ENCODE measurements at places on chromosomes 5 and 9. TPM values are rescaled to one million over a fixed set of nuclear protein-coding genes. Genes with fewer than 3 reads are reported as not detected.

GRCh38 chr5:156929366-156929948, 33.6 kb downstream of the TIMD4 start:
- DNase-seq = no peak

GRCh38 chr5:151002250-151002649, 18.1 kb upstream of the GPX3 start:
- DNase-seq = peak; percentile 36

DNA sequence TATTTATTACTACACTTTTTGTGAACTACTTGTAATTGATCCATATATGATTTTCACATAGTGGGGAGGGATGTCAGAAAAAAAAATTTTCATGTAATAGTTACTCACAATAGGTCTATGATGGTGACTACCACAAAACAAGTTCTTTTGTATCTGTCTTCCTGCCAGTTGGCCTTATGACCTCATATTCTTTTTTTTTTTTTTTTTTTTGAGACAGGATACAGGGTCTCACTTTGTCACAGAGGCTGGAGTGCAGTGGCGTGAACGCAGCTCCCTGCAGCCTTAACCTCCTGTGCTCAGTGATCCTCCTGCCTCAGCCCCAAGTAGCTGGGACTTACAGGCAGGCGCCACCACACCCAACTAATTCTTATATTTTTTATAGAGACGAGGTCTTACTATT, 10.9 kb downstream of the SEC24A start:
- DNase-seq = no peak

- peak; percentile 19 for DNase-seq
Observed at GRCh38 chr5:122187426-122187825, 58.1 kb downstream of the ZNF474 start.

DNA sequence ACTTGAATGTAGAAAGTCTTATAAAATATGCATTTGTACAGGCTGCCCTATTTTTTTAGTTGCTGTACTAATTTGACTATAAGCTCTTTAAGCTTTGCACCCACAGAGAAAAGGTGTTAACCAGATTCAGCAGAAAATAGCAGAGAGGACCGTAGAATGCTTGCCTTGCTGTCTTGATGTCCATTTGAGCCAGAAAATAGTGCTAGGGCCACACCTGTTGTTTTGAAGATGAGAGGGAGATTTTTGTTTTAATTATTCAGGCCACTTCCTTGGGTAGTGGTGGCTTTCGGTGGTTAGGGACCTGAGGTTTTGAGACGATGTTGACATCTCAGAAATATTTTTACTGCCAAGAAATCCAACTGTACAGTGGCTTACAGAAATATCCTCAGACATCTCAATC, 196.0 kb downstream of the SPATA31D1 start:
- DNase-seq = no peak

Gene TAF11L6
- total RNA-seq = not detected

DNA sequence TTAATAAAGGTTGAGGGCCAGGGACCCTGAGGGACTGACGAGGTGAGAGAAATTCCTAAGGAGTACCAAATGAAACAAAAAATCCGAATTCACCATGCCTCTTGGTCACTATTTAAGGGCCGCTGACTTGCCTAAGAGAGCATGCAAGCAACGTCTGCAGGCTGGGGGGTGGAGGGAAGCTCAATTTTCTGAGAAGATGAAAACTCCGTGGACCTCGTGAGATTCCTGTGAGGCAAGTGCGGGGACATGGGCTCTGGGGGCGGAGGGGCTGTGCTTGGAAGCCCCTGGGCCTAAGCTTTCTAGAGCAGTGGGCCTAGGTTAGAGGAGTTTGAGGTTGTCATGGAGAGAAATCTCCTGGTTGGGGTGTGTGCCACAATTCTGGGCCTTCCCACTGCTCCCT, 27.5 kb downstream of the NTRK2 start:
- no peak for DNase-seq

GRCh38 chr9:110465190-110465589, 114.4 kb downstream of the SVEP1 start:
- no peak for DNase-seq

Gene SPATA31E1
- total RNA-seq = not detected

GRCh38 chr9:79089054-79089560, 482.7 kb upstream of the TLE4 start:
- DNase-seq = no peak

DNA sequence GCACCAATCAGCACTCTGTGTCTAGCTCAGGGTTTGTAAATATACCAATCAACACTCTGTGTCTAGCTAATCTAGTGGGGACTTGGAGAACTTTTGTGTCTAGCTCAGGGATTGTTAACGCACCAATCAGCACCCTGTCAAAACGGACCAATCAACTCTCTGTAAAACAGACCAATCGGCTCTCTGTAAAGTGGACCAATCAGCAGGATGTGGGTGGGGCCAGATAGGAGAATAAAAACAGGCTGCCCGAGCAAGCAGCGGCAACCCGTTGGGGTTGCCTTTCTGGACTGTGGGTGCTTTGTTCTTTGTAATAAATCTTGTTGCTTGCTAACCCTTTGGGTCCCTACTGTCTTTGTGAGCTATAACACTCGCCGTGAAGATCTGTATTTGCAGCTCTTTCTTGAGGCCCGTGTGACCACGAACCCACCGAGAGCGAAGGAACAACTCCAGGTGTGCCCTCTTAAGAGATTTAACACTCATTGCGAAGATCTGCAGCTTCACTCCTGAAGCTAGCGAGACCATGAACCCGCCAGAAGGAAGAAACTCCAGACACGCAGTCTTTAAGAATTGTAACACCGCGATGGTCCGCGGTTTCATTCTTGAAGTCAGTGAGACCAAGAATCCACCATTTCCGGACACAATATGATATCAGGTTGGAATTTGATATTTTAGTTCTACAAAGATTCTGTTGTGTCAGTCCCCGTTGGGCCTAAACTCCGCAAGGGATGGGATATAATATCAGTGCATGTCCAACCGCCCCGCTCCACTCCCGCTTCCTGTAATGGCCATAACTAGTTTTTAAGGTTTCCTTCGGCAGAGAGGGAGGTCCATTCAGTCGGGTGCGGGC, 740 bp upstream of the TRMT10B start:
- DNase-seq = no peak

Gene ARSI
- total RNA-seq = 0.04 TPM

- peak; percentile 19 for DNase-seq
Observed at GRCh38 chr5:66138637-66139317, 5.3 kb upstream of the SREK1 start.

Gene SH3TC2
- 1.1 TPM for total RNA-seq

GRCh38 chr5:103783669-103784068, 221.1 kb upstream of the NUDT12 start:
- no peak for DNase-seq

DNA sequence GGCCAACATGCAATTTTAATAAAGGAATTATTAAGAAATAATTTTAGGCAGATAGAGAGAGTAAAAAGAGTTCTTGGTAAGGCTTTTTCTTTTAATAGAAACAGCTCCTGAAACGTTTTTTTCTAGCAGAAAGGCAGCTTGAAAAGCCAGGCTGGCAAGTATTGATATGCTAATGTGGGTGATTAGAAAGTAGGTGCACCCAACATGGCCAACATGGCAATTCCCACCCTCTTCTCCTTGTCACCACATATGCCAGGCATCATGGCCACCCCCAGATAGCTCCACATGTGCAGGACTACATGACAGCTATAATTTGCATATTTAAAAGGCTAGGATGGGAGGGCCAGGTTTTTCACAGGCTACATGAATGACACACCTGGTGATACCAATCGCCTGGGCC, 615.2 kb downstream of the PTPRD start:
- DNase-seq = no peak

Gene PCDHGA1
- 0.20 TPM for total RNA-seq

DNA sequence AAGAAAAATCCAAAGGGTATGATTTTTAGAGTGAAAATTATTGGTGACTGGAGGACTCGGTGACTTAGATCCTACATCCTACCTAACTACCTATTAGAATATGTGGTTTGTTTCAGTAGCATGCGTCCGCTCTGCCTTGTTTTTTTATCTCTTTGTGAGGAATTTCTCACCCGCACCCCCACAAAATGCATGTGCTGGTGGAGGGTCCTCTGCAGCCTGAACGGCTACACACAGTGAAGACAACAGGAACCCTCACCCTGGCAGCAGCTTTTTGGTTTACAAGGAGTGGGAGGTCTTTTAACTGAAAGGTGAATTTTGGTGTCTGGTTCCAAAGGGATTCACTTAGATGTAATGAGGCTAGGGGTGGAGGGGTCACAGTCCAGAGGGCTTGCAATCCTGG, 115.5 kb downstream of the GNA14 start:
- no peak for DNase-seq

- peak; percentile 86 for DNase-seq
Observed at GRCh38 chr9:37197158-37198038, 77.0 kb downstream of the ZCCHC7 start.

- DNase-seq = no peak
Observed at GRCh38 chr9:114452219-114453165, 52.8 kb downstream of the WHRN start.

Gene FOXD4
- total RNA-seq = 1.0 TPM

DNA sequence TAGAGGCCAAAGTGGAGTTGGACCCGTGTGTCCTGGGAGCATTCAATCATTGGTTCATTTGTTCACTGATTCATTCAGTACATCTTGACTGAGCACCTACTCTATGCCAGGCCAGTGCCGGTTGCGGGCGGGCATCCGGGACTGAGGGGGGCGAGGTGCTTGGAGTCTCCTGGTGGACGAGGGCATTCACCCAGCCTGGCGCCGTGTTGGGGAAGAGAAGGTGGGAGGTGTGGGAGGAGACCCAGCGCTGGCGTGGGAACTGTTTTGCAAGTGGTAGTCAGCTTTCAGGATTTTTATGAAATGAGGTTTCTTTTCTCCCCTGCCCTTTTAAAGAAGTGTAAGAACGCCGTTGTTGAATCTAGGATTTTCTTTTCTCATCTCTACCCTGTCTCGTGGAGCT, 37.2 kb downstream of the NCS1 start:
- DNase-seq = no peak

GRCh38 chr9:85130260-85130659, 460.7 kb downstream of the NTRK2 start:
- DNase-seq = no peak

Gene ORM2
- total RNA-seq = 0.98 TPM

DNA sequence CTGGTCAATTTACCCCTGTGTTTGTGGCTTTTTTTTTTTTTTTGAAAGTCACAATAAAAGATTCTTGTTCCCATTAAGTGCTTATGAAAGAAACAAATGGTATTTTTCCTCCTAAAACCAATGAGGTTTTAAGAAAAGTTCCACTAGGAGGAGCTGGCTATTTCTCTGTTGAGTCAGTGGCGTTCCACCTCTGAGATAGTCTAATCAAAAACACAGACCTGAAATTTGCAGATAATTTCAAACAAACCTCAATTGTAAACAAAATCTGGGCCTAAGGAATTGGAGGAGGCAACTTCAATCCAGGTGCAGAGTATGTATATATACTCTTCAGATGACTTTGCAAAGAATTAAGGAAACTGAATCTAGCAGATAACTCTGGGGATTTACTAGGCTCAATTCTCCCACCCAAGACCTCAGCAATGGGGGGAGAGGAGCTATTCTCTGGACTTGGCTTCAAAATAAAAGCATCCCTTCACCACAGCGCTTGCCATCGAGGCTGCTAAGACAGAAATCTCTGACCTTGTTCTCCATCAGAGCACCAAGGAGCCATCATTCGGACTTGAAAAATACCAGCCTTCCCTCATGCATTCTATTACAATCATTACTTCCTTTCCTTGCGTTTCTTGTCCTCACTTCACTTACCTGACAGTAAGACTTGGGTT, 52.4 kb downstream of the FANCC start:
- DNase-seq = no peak

Gene EQTN
- total RNA-seq = not detected

DNA sequence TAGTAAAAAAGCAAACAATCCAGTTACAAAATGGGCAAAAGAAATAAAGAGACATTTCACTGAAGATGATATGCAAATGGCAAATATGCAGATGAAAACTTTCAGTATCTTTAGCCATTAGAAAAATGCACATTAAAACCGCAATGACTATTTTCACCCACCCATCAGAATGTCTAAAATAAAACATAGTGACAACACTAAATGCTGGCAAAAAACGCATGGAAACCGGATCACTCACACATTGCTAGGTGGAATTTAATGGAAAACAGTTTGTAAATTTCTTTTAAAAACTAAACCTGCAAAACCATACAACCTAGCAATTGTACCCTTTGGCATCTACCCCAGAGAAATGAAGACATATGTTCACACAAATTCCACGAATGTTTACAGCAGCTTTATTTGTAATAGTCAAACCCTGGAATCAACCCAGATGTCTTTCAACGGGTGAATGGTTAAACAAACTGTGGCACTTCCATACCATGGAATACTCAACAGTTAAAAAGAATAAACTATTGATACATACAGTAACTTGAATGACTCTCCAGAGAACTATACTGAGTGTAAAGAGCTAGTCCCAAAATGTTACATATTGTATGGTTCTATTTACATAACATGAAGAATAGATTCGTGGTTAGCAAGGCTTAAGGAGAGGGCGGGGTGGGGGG, 17.2 kb upstream of the PAM start:
- DNase-seq = no peak

- DNase-seq = peak; percentile 2
Observed at GRCh38 chr5:174690271-174690670, 34.1 kb upstream of the MSX2 start.

Gene FAM151B
- total RNA-seq = not detected

DNA sequence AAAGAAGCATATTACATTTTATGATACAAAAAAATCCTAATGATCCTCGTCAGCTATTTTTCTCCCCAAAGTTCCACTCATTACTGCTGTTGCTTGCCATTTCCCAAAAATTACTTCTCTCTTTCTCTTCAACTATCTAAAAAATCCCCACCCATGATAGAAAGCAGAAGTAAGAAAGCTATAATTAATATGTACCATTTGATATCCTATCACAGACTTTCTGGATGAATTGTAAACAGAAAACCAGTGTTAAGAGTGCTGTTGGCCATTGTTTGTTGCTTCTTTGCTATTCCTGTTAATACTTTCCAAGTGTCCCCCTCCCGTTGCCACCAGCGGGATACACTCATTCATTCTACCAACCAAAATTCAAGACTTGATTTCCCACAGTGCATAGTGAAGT, 136.3 kb upstream of the SMARCA2 start:
- DNase-seq = no peak

DNA sequence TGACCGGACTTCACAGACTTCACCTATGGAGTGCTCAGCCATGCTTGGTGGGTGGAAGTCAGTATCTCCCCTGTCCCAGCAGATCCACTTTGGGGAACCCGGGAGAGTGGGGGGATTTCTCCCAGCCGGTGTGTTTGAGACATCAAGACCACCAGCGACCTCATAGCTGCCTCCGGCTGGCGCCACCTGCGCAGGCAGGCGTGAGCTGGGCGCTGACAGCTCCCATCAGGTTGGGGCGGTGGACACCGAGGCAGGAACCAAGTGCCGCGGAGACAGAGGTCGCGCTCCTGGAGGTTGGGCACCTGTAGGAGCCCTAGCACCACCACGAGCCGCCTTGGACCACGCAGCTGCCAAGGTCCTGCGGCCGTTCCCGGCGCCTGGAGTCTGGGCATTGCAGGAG, 124.0 kb upstream of the LARP1 start:
- DNase-seq = no peak

Data from K562 (cell line).